ENCODE measurements at places on chromosomes 16 and 17.

DNA sequence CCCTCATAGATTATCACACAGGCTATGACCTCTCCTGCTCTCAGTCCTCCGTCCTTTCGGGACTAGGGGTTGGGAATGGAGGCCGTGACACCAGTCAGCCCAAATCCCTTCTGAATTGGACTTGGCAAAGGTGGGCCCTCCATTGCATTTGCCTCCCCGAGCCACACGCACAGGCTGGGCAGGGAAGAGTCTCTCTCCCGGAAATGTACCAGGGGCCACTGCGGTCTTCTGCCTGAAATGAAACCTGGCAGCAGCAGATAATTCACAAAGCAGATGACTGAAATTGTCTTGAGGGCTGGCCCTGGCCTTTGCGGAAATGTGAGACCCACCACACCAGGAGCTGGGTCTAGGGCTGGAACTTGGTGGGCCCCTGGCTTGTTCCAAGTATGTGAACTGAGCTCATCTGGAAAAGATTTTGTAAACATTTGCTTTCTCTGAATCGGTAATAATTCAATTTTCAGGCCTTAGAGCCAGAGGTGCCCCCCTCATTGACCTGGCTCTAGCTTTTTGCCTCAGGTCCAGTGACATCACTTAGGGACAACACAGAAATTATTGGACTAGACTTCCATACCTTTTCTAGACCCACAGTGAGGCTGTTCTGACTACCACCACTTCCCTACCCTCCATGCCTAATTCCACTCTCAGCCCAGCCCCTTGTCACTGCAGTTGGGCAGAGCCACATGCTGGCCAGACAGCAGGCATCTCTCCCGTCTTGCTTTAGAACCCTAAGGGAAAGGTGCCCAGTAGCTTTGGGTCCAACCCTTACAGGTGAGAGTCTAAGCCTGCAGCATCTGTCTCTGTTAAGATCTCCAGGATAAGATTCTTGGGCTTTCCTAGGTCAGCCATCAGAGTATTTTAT is 75.2 kb downstream of the CCDC182 start:
- H3K36me3 ChIP-seq = peaks cover 7% of the 10 kb centered on the region
- no peaks in the 10 kb centered on the region for H3K27me3 ChIP-seq
- H3K4me1 ChIP-seq = peaks cover 22% of the 10 kb centered on the region
- no peak overlapping the region for H3K4me3 ChIP-seq

- H3K27ac ChIP-seq = peak overlapping the region; percentile 80
- peaks cover 29% of the 10 kb centered on the region for H3K4me1 ChIP-seq
- no peaks in the 10 kb centered on the region for H3K27me3 ChIP-seq
- peaks cover 87% of the 10 kb centered on the region for H3K36me3 ChIP-seq
- H3K4me3 ChIP-seq = no peak overlapping the region
- DNase-seq = no peak
These were observed 91.7 kb downstream of the CLEC16A start for GRCh38 chr16:11036040-11036439.

DNA sequence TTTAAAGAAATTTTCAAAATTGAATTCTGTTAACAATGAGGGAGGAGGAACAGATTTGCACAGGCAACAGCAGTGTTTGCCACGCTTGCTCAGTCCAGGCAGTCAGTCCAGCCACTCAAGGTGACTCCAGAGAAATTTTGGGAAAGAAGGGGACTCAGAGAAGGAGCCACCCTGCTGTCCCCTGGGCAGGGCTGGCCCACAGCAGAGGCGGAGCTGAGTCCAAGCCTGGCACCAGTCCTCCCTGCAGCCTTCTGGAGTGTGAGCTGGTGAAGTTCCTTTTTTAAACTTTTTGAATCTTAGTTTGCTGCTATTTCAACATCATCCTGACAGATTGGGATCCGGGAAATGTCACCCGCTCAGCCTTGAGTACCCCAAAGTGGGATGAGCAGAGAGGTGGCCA is 14.5 kb upstream of the SLC47A2 start:
- no peak for DNase-seq
- H3K4me1 ChIP-seq = no peaks in the 10 kb centered on the region
- no peak overlapping the region for H3K27ac ChIP-seq
- H3K27me3 ChIP-seq = peaks cover 3% of the 10 kb centered on the region

DNA sequence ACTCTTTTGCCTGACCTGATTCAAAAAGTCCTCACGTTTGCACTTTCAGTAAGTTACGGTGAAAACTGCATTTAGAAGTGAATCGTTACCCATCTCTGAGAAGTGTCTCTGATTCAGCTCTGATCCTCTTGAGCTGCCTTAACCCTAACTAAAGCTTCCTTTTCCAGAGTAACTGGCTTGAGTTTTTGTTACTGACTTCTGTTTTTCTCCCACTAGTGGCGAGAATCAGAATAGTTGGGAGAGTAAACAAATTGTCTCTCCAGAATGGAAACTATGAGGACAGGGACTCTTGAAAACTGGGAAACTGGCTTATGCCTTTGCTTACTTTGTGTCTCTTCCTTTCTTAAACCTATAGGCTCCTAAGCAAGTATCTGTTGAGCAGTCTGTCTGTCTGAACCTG is 31.3 kb upstream of the KPNB1 start:
- no peak overlapping the region for H3K27ac ChIP-seq
- peaks cover 32% of the 10 kb centered on the region for H3K36me3 ChIP-seq
- no peaks in the 10 kb centered on the region for H3K27me3 ChIP-seq
- peaks cover 8% of the 10 kb centered on the region for H3K4me1 ChIP-seq

GRCh38 chr17:57295526-57296023 is 39.3 kb downstream of the MSI2 start:
- H3K27ac ChIP-seq = no peak overlapping the region
- H3K36me3 ChIP-seq = peaks cover 83% of the 10 kb centered on the region
- peaks cover 35% of the 10 kb centered on the region for H3K4me1 ChIP-seq
- no peak overlapping the region for H3K4me3 ChIP-seq
- no peak for DNase-seq

- H3K4me3 ChIP-seq = peak overlapping the region; percentile 40
- H3K4me1 ChIP-seq = peaks cover 30% of the 10 kb centered on the region
- H3K36me3 ChIP-seq = peaks cover 19% of the 10 kb centered on the region
These were observed 21.4 kb upstream of the CHMP6 start for GRCh38 chr17:80970044-80970761.

DNA sequence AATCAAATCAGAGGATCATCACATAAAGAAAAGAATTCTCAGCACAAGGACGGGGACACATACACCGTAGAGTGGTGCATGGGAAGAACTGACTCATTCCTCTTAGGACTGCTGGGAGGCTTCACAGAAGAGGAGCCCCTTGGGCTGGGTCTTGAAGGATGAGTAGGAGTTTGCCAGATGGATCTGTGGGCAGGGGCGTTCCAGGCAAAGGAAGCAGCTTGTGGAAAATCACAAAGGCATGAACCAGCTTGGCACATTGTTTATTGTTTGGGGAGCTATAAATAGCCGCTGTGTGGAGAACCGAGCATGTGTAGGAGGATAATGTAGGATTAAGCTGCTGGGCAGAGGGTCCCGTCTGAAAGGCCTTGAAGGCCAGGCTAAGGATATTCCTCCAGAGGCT is 5.1 kb upstream of the SLC16A11 start:
- H3K27me3 ChIP-seq = peaks cover 5% of the 10 kb centered on the region
- no peak for DNase-seq
- H3K4me1 ChIP-seq = peaks cover 25% of the 10 kb centered on the region
- no peak overlapping the region for H3K27ac ChIP-seq
- H3K4me3 ChIP-seq = no peak overlapping the region
- no peaks in the 10 kb centered on the region for H3K36me3 ChIP-seq

DNA sequence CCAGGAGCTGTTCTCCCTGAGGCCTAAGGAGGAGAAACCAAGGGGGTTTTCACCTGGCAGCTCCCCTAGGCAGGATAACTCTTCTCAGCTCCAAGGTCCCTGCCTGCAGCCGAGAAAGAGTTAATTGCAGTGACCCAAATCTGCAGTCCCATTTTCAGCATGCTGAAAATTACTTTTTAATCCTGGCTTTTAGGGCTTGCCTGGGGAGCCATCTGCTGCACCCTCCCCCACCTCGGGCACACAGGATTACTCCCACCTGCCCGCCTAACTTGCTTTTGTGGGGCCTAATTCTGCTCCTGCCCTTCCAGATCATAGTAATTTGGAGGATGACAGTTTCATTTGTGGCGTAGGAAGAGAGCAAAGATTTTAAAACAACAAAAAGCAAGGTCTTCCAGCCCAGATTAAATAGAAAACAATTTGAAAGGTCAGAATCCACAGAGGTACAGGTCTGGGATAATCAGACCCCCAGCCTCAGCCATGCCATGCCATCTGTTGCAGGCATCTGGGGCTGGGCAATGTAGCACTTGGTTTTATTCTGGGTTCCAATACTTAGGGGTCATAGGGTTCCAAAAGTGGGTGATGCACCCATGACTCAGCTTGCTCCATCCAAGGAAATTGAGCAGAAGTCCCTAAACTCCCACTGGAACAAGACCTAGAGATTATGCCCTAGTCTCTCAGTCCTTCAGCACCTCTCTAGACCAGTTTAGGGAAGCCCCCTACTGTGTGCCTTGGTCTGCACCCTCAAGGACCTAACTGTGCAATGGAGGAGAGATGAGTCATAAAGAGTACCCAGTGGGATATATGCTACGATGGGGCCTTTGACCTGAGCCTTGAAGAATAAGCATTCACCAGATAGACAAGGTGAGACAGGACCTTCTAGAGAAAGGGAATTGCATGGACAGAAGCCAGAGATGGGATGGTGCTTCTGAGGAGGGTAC is 64.5 kb upstream of the NLK start:
- DNase-seq = no peak
- peaks cover 4% of the 10 kb centered on the region for H3K4me1 ChIP-seq
- no peaks in the 10 kb centered on the region for H3K27me3 ChIP-seq

GRCh38 chr17:55311767-55312375 is 47.1 kb downstream of the HLF start:
- peaks cover under 1% of the 10 kb centered on the region for H3K4me1 ChIP-seq
- H3K36me3 ChIP-seq = no peaks in the 10 kb centered on the region
- DNase-seq = no peak
- H3K4me3 ChIP-seq = no peak overlapping the region
- peaks cover 13% of the 10 kb centered on the region for H3K27me3 ChIP-seq

GRCh38 chr17:52674686-52675085 is 516.2 kb upstream of the CA10 start:
- no peaks in the 10 kb centered on the region for H3K4me1 ChIP-seq
- no peak for DNase-seq
- no peaks in the 10 kb centered on the region for H3K36me3 ChIP-seq
- H3K4me3 ChIP-seq = no peak overlapping the region
- no peak overlapping the region for H3K27ac ChIP-seq

- no peaks in the 10 kb centered on the region for H3K4me1 ChIP-seq
- peaks cover 9% of the 10 kb centered on the region for H3K36me3 ChIP-seq
- H3K27ac ChIP-seq = no peak overlapping the region
- no peak overlapping the region for H3K4me3 ChIP-seq
- no peak for DNase-seq
These were observed 342.1 kb downstream of the ZFHX3 start for GRCh38 chr16:72705801-72706200.

DNA sequence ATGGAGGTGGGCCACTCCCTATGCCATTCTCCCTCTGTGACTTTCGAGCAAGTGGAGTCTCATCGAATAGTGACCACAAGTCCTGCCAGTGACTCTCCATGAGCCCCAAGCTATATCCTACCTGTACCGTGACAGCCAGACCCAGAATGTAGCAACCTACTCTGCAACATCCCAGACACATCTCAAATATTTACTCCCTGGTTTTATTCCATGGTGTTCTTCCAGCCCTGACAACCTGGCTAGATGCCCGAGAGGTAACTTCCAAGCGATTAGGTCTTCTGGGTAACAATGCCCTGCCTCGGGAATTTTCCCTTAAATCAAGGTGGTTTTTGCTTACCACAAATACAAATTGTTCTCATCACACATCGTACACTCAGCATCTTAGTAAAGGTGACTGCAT is 211.7 kb downstream of the ZFHX3 start:
- H3K27ac ChIP-seq = no peak overlapping the region
- peaks cover 6% of the 10 kb centered on the region for H3K4me1 ChIP-seq
- no peak for DNase-seq
- no peak overlapping the region for H3K4me3 ChIP-seq
- no peaks in the 10 kb centered on the region for H3K36me3 ChIP-seq

Measured in stimulated activated naive B cell treated with anti-CD40 and anti-IgM and Interleukin-4, amounts not matched to agents 10 μg/mL and 1 μg/mL and 100 μg/mL, for 72 hours (primary cell).